ENCODE measurements at places on chromosomes 5 and 9.

- DNase-seq: no peak
These were observed 52.2 kb upstream of the ABCA1 start for GRCh38 chr9:104980039-104980654.

DNA sequence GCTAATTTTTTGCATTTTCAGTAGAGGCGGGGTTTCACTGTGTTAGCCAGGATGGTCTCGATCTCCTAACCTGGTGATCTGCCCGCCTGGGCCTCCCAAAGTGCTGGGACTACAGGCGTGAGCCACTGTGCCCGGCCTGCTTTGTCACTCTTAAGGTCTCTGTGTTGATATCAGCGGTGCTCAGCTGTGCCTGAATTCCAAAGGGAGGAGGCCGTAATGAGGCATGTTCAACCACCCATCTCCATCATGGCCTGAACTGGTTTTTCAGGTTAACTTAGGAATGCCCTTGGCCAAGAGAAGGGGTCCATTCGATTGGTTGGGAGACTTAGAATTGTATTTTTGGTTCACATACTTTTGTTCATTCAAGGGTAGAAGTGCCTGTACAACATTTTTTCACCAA lies 22.0 kb downstream of the HSD17B3 start:
- DNase-seq: no peak

GRCh38 chr5:6424110-6424659 lies 24.5 kb upstream of the UBE2QL1 start:
- no peak for DNase-seq

DNA sequence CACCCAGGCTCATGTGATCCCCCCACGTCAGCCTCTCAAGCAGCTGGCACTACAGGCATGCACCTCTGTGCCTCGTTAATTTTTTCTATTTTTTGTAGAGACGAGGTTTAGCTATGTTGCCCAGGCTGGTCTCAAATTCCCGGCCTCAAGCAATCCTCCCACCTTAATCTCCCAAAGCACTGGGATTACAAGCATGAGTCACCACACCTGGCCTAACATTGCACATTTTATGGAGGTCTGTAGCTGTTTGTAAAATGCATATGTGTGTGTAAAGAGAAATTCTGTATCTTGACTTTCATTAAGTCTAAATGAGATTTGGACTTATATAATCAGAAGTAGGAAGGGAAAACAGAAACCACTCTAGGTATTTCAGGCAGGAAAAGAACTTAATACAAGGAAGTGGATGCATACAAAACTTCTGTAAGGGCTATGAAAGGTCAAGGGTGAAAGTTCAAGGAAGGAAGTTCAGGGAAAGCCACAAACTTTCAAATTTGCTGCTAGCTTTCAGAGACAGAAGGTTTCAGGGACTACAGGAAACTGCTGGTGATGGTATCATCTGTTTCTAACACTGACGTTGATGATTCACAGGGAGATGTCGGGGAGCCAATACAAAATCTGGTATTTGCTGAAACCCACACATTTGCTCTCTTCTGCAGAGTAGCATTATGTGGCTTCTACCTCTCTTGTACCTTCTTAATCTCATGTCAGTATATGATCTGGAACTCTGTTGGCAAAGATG lies 209.4 kb downstream of the PIK3R1 start:
- DNase-seq: no peak

DNA sequence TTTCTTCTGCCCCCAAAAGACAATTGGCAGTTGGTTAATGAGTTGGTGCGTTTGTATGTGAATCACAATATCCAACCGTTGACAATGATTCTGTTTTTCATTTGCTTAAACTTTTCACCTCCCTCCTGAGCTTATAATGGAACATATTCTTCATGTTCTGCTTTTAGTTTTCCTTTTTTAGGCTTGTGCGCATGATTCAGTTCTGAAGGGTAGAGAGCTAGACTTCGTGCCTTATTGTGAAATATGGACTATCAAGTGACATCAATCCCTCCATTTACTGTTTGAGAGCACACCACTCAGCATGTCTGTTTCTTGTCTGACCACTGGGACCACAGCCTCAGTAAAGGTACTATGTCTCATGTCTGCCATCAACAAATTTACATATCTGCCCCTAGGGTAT lies 30.5 kb upstream of the LPAR1 start:
- DNase-seq: no peak

GRCh38 chr5:160341309-160341870 lies 29.0 kb upstream of the CCNJL start:
- no peak for DNase-seq

GRCh38 chr5:129966071-129966470 lies 61.8 kb downstream of the CHSY3 start:
- DNase-seq: no peak

DNA sequence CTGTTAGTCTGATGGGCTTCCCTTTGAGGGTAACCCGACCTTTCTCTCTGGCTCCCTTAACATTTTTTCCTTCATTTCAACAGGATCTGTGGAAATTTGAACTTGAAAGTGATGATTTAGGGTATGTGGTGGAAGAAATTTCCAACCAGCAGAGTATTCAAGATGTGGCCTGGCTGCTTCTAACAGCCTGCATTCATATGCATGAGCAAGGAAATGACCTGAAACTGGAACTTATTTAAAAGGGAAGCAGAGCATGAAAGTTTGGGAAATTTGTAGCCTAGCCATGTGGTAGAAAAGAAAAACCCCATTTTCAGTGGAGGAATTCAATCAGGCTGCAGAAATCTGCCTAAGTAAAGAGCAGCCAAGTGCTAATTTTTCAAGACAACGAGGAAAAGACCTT lies 41.7 kb downstream of the UNC13B start:
- no peak for DNase-seq

- no peak for DNase-seq
These were observed 79.5 kb downstream of the RIC1 start for GRCh38 chr9:5708414-5708813.

- DNase-seq: no peak
These were observed 31.5 kb downstream of the VAV2 start for GRCh38 chr9:133960568-133961129.

- no peak for DNase-seq
These were observed 15.1 kb downstream of the IFNA1 start for GRCh38 chr9:21455320-21455719.

DNA sequence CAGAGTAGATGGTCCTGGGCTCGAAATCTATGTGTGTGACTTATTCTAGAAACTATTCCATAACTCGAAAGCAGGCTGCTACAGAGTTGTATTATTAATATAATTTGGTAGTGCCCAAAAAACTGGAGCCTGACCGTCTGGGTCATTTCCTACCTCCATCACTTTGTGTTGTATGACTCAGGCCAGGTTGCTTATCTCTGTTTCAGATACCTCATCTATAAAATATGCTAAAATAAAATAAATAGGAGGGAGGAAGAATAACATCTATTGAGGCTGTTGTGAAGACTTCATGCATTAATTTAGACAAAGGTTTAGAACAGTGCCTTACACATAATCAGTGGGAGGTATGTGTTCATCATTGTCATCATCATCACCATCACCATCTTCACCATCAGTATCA lies 57.7 kb downstream of the PDE4D start:
- no peak for DNase-seq

- DNase-seq: no peak
These were observed 6.0 kb downstream of the LRRC8A start for GRCh38 chr9:128887914-128888350.

DNA sequence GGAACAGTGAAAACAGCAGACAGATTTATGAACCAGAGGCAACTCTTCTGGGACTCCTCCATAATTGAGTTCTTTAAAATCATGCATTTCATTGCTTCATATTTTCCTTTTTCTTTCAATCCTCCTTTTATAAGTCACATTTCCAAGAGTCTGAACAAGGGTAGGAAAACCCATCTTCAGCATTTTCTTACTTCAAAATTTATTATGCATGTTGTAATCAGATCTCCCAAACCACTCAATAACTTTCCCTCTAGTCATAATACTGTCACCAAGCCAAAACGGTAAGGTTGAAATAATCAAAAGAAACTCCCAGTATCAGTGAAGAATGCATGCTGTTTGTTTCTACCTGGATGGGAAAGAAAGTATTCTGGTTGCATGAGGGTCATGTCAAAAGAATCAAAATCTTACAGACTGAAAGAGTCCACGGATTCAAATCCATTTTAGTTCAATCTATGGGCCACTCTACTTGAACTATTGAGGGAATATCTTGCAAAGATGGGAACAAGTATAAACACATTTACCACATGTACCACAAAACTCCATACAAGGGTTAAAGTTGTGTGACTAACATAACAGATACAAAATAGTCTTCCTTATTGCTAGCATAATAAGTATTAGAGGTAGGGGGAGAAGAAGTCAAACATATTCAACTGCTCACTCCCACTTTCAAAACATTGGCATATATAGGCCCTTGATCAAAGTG lies 797.3 kb downstream of the MAT2B start:
- no peak for DNase-seq

DNA sequence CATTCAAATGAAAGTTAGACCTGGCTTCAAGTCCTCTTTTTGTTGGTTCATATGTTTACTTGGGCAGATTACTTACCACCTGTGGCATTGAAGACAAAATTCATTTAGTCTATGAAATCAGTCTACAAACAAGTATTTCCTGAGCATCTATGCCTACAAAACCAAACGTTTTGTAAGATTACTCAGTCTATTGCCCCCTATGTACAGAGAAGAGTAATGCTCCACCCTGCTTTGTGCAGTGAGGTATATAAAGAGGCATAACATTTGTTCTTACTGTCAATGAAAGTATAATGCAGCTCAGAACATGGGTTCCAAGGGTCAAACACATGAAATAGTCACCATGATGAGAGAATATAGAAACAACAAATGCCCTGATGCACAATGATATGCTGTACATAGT lies 580.7 kb downstream of the KIF4B start:
- DNase-seq: no peak

DNA sequence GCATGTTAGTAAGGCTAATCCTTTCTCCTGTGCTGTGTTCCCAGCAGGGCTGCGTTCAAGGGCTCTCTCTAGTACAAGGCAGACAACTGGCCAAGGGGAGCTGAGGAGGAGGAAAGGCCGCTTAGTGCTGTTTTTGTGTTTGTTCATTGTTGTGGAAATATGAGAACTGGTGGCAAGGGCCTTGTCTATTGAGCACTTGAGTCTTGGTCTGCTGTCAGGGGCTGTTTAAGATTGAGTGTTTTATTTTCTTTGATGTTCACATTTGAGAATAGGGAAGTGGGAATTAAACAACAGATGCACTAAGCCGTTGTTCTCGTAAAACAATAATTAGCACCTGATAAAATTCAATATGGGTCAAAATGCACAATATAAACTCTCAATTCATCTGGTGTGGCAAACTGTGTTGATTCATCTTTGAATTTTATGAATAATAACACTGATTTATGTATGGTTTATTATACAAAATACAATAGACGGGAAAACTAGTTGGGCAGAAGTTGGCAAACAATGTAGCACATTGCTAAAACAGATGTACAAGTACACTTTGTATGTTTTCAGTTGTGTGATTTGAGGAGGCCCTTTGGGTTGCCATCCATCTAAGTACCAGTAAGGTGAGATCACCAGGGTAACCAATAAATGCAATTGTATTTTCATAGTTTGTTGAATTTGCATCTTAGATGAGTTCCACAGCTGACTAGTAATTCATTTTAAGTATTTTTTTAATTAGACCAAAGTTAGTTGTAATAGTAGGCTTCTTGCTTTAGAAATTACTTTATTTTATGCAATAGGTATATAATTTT lies 97.6 kb upstream of the GRHPR start:
- no peak for DNase-seq

- no peak for DNase-seq
These were observed 104.3 kb downstream of the GRIA1 start for GRCh38 chr5:153594785-153595184.

- no peak for DNase-seq
These were observed 60.1 kb downstream of the KCTD16 start for GRCh38 chr5:144230806-144231205.

GRCh38 chr9:104858271-104858670 lies 69.7 kb downstream of the ABCA1 start:
- DNase-seq: no peak

DNA sequence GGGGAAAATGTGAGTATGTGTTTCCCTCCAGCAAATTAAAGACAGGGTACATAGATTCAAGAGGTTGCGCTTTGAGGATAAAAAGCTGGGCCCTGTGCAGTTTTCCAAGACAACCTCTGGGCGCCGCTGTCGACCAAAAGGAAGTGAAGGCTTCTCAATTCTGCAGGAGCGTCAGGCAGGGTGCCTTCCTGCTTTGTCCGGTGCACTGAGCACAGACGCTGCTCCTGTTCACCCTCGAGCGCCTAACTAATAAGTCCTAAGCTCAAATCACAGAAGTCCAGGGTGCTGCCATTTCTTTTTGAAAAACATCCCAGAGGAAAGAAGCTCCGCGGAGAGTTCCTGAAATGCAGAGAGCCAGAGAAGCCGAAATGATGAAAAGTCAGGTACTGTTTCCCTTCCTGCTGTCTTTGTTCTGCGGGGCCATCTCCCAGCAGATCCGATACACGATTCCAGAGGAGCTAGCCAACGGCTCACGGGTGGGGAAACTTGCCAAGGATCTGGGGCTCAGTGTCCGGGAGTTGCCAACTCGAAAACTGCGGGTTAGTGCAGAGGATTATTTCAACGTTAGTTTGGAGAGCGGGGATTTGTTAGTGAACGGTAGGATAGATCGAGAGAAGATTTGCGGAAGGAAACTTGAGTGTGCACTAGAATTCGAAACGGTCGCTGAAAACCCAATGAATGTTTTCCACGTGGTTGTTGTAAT lies at the start of gene PCDHGB1:
PCDHGB1 (plus strand) TSS at position 183 of the 703 bp plus-strand sequence; CDS start at position 345, 162 bp downstream.
- no peak for DNase-seq

GRCh38 chr5:129445379-129445778 lies 14.7 kb upstream of the ADAMTS19 start:
- DNase-seq: no peak

DNA sequence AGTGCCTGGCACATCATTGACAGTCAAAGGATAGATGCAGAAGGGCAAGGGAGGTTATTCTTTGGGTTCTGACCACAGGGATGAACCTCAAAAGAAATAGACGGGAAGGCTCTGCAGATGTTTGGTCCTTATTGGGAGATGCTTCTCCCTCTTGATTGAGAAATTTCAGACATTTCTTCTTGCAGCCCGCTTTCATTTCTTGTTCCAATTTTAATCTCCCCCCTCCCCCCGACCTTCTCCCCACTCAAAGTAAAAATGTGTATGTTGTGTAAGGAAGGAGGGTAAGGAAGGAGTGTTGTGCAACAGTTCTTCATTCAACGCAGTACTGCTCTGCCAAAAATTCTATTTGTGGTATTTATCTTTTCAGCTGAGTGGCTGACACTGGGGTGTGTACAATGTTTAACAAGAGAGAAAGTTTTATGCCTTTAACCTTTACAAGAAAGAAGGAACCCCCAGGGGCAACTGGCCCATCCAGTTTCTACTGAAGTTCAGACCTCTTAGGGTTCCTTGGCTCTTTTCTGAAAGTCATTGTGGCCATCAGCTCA lies 46.3 kb upstream of the TNFSF15 start:
- no peak for DNase-seq

GRCh38 chr9:12880406-12881015 lies 105.7 kb downstream of the LURAP1L start:
- no peak for DNase-seq

DNA sequence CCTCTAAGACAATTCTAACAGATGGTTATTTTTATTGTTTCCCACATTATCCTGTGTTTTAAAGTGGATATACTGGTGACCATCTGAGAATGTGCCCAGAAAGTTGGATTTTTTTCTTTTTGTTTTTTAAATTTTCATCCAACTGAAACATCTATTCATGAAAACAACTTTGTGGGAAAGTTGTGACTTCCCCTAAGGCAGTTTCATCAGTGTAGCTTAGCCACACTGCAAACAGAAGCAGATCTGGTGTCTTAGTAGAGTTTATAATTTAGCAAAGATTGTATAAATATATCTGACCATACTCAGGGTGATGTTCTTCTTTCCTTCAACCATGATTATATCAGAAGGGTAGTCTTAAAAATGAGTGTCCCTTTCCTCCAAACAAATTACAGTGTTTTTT lies 1241.3 kb downstream of the MAT2B start:
- DNase-seq: no peak
